ENCODE measurements at places on chromosomes 16 and 17.

DNA sequence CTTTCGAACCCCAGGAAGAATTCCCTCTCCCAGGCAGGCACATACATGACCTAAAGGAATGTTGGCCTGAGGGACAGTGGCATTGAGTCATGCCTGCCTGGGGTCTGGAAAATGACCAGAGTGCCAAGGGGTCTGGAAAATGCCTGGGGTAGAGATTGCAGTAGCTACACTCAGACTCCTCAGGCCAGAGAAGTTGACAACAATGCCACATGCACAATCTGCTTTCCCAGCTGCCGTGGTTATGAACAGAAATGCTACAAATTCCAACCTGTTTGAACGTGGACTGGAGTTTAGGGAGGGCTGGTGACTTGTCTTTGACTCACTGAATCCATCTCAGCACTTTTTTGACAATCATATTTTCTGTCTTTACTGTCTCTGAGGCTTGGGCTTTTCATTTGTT, 250.0 kb downstream of the ABCC12 start:
- no peak for DNase-seq

GRCh38 chr16:66487580-66488275, 60.6 kb downstream of the BEAN1 start:
- peak; percentile 35 for DNase-seq

DNA sequence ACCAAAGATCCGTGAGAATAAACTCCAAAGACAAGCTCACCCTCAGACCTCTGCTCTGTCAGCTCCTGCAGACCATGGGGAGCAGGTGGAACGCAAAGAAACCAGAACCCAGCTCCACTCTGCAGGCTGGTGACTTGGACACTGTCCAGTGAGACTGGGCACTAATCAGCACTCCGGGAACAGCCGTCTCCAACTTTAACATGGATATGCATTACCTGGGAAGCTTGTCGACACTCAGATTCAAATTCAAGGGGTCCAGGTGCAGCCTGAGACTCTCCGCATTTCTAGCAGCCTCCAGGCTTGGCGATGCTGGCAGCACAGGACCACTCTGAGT, 9.1 kb downstream of the SLX4 start:
- no peak for DNase-seq

GRCh38 chr17:67063141-67063540, 18.8 kb downstream of the CACNG1 start:
- no peak for DNase-seq

- DNase-seq, result no peak
Observed at GRCh38 chr16:61580579-61580978, 455.7 kb downstream of the CDH8 start.

- no peak for DNase-seq
Observed at GRCh38 chr17:68383443-68384321, 73.6 kb downstream of the WIPI1 start.

DNA sequence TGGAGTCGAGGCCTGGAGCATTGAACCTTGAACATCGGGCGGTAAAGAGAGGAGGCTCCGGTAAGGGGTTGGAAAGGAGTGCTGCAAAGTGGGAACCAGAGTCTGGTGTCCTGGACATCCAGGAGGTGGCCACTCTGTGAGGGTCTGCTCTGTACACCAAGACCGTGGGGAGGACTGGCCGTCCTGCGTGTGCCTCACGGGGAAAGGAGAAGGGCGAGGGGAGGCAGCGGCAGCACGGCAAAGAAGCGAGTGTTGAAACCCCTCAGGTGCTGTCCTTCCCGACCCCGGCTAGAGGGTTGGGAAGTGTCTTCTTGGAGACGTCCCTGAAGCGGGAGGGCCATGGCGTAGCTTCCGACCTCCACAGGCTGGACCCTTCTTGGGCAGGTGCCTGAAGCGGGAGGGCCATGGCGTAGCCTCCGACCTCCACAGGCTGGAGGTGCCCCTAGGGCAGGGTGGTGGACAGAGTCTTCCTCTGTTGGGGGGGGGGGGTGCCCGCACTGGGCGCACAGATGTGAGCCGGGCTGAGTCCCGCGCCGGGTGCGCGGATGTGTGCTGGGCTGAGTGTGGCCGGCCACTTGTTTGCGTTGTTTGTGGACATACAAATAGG, 42.0 kb downstream of the FOXK2 start:
- no peak for DNase-seq

DNA sequence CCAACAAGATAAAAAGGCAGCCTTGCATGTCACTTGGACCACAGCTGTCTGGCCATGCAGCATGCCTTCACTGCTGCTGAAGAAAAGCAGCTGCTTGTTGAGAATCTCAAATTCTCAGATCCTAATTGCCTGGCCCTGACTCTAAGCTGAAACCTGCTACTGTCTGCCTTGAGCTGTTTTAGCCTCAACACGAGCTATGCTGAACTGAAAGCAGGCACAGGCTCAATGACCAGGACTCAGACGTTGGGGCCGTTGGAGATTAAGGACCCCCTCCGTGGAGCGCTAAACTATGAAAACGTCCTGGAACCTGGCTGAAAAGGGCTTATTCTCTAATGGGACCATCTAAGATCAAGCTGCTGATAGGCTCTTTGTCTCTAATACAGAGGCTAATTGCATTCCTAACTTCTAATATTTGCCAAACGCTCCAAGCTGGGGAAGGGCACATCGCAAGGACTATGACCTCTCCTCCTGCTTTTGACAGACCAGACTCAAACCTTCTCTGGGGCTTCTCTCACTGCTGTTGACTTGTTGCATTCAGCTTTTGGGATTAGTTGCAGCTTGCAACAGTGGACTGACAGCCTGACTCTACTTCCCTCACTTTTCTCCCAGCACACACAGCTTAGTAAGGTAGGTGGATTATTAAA, 4.6 kb upstream of the PLK1 start:
- DNase-seq, result no peak

GRCh38 chr16:49560004-49560830, 186.6 kb downstream of the C16orf78 start:
- no peak for DNase-seq

DNA sequence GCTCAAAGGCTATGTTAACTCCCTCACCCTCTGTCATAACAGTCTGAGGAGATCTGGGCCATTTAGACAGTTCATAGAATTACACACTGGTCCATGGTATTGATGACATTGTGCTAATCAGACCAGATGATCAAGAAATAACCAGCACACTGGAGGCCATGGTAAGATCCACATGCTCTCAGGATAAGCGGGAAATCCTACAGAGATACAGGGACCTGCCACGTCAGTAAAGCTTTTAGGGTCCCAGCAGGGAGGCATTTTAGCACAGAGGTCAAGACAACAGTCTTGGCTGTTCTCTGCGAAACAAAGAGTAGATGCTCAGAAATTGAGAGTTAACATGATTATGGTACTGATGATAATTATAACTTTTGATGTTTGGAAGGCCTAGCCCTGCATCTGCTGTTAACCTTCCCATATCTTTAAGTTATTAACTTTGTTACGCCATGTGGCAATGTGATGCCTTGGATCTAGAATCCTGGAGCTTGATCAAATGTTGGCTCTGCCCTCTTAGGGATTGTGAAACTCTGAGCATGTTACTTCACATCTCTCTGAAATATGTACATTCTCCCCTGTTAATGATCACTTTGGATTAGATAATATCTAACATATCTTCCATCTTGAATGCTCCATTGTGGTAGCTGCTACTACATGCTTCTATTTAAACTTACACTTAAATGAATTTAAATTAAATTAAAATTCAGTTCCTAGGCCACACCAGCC, 172.0 kb upstream of the SOX9 start:
- DNase-seq, result no peak

DNA sequence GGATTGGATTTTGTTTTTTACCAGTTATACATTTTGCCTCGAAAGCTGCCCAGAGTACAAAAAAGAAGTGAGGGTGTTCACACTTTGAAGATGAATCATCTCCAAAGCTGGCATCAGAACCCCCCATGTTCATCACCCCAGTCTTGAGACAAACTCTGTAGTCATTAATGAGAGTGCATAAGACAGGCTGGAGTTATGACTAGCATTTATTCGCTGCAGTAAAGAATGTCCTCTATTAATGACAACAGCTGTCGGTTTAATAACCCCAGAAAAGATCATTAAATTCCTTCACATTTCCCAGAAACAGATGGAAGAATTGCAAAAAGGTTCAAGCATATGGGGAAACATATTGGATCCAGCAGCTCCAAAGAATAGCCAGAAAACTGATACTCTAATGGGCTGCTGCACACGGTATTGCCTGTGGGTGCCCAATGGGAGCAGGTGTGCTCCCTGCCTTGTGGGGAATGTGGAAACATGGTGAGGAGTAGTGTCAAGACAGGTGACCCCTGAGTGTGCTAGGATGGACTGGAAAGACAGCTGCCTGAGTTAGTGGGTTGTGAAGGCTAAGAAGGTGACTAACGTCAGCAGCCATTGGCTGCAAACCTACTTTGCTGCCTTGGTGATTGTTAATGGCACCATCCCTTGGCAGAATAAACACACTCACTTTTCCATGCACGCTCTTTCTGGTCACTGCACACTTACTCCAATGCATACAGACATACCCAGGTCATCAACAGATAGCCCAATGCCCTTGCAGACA, 81.9 kb downstream of the AIPL1 start:
- peak; percentile 4 for DNase-seq

DNA sequence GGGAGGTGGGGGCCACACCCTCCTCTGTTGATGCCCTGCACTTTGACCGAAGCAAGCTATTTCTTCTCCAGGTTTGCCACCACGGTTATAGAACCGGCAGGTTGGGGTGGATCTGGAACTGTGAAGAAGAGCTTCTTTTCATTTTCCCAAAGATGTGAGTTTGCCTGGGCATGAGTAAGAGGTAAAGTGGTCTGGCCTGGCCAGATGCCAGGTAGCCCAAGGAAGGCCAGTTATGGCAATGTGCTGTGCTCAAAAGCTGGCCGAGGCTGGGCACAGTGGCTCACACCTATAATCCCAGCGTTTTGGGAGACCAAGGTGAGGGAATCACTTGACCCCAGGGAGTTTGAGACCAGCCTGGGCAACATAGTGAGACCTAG, 18.7 kb downstream of the ATP6V0D1 start:
- no peak for DNase-seq

DNA sequence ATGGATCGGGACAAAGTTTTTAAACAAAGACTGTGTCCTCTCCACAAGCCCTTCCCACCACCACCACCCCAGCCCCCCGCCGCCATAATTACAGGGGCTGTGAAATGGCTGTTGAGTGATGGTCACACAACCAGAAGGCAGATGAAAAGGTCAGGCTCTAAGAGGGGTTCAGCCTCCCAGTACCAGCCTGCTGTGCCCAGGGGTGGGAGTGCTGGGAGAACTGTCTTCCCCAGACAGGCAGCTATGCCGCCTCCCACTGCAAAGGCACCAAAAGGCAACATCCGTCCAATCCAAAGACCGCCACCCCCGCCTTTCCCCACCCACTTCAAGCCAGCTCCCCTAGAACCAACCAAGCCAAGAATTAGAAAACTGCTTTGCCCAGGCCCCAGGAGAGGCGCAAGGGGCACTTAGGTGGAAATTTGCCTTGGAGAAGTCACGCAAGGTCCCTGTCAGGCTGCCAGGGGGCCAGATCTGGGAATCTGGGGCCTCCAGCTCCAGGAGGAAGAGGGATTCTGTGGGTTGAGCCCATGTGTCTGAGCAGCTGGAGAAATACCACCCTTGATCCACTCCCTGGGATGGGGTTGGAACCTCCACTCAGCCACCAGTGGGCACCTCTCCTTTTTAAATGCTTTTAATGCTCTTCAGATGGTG, 14.4 kb downstream of the CARHSP1 start:
- DNase-seq, result no peak

DNA sequence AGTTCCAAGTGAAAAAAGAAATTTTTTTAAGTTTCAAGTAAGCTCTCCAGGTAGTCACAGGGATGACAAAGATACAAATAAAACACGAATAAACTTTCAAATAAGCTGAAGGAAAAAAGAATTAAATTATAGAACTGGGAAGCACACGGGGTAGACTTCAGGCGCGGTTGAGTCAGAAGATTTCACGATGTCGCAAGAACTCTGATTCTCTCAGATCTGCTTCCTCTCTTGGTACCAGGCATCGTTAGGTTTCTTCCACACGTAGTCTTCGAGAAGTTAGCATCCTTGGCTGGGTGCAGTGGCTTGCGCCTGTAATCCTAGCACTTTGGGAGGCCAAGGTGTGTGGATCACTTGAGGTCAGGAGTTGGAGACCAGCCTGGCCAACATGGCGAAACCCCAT, 784.1 kb upstream of the RBFOX1 start:
- DNase-seq, result no peak

GRCh38 chr17:57667461-57667923, 77.6 kb downstream of the CCDC182 start:
- peak; percentile 36 for DNase-seq

GRCh38 chr17:15281909-15282308, 16.8 kb upstream of the PMP22 start:
- no peak for DNase-seq

DNA sequence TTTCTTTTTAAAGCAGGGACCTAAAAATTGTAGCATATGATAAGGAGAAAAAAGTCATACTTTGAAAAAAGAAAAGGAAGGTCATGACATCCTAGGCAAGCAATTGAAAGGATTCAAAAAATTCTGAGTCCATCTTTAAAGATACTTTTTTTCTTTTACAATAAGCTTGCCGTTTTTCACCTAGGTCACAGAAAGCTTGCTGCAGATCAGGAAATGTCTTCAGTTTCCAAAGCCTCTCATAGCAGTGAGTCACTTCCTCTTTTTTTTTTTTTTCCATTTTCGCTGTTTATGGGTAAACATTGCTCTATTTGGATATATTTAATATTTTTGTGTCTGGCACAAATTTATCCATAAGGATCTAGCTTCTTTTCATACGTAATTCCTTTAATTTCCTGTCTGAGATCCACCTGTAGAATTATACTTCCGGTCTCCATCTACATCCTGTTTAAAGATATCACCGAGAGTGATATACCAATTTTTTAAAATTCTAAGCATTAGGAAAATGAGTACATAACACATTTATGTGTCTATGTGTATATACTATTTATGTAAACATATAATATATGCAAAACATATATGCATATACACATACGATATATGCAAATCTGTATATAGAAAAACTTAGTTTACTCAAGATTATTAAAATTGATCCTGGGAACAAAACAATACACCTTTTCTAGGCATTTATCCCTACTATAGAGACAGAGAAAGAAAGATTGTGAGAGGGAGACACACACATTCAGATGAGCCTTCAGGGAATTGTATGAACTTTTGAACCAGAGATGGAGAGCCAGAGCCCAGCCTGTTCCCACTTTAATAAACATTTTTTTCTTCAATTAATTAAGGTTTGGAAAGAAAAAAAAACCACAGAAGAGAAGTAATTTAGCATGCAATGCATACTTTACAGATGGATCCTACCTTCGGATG, 134.4 kb downstream of the SKAP1 start:
- DNase-seq, result no peak

- DNase-seq, result no peak
Observed at GRCh38 chr16:63038397-63039106, 1002.3 kb upstream of the CDH8 start.

DNA sequence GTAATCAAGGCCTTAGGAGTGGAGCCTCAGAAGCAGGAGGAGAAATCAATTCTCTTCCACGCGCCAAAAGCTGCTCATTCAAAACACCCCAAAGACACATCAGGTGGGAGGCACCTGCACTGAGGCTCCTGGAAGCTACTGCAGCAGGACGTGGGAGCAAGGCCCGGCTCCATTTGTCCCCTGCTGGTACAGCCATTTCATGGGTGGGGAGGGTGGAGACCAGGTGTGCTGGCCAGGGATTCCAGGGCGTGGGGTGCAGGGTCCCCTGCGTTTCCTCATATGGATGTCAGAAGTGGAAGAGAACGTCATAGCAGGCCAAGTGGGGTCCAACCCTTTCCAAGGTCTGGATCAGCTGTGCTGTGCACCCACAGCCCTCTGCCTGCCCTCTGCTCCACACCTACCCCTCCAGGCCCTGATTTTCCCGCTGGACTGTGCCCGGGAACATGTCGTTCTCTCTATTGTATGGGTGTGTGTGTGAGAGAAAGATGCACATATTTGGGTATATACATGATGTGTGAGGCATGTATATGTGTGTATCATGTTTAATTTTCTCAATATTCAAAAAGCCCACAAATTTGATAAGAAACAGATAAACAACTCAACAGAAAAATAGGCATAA, 39.2 kb upstream of the CBX4 start:
- DNase-seq, result no peak
